Stimulated activated CD4-positive, alpha-beta T cell treated with anti-CD3 and anti-CD28 coated beads, TNF-alpha, amount 100 ng/mL, for 1 hour (primary cell): ENCODE measurements at places on chromosomes 3 and 15.

GRCh38 chr3:23116081-23116837, 86.9 kb upstream of the UBE2E2 start:
- no peak for DNase-seq

DNA sequence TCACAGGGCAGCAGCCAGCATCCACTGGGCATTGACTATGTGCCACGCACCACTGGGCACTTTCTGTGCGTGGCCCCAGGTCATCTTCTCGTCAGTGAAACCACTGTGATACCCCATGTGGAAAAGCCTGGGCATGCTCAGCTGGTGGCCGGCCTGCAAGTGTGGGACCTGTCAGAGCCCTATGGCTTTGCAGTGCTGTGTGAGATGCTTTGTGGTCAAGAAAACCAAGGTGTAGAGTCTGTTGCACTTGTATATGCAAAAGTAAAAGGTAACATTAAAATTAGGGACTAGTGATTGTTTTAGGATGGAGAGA, 69.5 kb downstream of the PGPEP1L start:
- no peak for DNase-seq

DNA sequence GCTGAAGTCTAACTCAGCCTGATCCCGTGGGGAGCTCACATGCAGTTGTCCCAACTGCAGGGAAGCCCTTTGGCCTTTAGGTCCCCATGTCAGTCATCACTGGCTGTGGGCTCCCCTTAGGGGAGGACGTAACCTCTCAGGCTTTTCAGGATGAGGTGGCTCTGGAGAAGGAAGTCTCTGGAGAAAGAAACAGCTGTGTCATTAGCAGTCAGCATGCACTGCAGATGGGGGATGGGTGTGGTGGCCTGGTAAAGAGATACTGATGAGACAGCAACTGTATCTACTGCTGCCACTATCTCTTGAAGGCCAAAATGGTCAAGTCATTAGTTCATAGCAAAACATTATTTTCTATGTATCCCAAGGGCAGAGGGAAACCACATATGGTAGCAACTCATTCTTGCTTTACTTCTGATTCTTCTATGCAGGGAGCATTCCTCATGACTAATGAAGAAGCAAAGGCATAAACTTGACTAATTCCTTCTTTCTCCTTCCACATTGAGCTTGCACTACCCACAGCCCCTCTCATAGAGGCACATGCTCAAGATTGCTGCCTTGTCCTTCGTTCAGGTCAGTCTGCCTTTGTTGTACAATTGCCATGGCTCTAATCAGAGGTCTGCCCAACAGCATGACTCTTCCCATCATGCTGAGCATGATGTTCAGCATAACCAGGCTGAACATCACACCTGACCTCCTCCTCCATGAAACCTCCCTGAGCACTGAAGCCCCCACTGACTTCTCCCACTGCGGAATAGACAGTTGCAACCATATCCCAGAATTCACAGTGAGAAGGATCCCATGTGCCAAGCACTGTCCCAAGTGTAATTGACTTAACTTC, 47.8 kb upstream of the TMEM158 start:
- DNase-seq: no peak

GRCh38 chr3:46998852-46999515, 19.5 kb downstream of the NBEAL2 start:
- no peak for DNase-seq

GRCh38 chr15:77568973-77569728, 63.6 kb downstream of the LINGO1 start:
- no peak for DNase-seq
